ENCODE measurements at places on chromosomes 12 and 14.

DNA sequence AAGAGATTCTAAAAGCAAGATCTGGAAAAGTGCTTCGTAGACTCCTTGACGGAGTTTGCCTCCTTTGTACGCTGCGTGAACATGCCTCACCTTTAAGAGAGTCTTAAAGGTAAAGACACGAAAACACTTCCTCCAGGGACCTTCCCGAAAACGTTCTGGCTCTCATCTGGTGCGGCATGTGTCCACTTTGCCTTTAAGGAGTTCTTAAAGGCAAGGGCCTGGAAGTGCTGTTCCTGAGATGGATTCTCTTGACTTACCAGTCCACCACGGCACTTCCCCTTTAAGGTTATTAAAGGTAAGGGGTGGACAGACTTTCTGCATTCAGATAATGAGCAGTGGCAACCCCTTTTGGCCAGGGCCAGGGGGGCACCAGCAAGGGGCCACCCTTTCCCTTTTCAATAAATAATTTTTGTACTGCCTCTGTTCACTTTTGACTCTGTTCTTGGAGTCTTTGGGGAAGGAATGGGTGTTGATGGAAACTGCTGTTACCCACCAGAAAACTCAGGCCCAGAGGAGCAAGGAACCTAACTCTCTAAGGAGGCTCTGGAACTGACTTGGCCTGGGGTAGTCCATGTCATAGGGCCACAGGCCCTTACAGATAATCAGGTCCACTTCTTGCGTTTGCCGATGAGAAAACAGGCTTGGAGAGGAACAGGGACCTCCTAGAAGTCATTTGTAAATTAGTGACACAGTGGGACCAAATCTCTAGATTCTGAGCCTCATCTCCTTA, 4.4 kb downstream of the REM2 start:
- DNase-seq = no peak

DNA sequence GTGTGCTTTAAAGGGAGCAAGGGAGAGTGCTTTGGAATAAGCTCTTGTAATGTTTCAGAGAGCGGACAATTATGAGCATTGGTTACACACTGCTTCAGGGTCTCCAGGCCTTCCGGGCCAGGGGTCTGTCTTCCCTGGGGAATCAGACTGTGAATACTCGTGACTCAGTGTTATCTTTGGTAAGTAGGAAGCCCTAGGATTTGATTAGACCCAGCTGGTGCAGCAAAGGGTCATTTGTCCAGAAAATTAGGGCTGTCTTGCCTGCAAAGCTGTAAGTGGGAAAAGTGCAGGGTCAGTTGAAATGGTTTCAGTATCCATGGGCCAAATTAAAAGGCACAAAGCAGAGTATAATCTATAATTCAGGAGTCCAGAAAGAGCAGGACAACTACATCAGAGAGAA, 475.6 kb downstream of the MED13L start:
- DNase-seq = no peak

DNA sequence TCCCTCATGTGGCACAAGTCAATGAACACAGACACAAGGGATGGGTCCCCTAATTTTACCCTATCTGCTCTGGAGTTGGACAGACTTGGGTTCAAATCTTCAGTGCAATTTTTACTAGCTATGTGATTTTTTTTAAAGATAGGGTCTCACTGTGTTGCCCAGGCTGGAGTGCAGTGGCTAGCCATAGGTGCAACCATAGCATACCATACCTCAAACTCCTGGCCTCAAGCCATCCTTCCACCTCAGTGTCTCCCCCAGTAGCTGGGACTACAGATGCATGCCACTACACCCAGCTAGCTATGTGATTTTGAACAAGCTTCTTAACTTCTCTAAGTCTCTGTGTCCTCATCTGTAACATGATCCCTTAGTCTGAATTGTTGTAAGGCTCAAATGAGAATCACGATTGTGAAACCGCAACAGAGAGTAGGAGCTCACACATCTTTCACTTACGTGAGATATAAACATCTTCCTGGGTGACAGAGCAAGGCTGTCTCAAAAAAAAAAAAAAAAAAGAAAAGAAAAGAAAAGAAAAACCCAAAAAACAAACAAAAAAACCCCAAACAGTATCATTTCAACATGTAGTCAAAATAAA, 4.7 kb downstream of the CALCOCO1 start:
- no peak for DNase-seq

DNA sequence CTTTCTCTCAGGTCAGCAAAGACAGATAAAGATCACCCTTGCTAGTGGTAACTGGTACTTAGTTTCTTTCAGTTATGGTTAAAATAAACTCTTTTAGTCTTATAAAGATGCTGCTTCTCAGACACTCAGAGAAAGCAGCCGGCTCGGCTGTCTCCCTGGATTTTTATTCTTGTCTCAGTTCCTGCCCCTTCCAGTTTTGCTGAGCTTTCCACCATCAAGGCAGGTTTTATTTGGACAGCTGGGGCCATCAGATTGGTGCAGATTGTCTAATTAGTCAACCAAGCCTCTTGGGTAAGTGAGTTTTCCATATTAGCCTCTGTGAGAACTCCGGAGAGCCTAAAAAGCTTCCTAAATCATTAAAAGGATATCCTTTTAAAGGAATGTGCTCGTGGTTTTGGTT, 130.8 kb upstream of the BMP4 start:
- DNase-seq = no peak

GRCh38 chr12:58099476-58099875, 158.1 kb downstream of the ATP23 start:
- no peak for DNase-seq

GRCh38 chr14:49408187-49408933, 177.8 kb downstream of the RPS29 start:
- no peak for DNase-seq

DNA sequence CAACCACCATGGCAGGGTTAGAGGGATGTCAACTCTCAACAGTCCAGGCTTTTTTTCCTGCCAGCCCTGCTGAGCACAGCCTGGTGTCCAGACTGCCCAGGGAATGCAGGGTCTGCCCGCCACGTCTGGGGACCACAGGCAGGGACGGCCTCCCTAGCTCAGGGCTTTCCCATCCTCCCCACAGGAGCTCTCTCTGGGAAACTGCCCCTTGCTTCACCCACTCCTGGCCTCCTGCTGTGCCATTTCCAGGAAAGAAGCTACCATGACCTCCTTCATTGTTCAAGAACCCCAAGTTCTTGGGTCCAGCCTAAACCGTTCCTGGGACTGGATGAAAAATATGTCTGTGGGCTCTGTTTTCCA, 4.8 kb downstream of the SCNN1A start:
- no peak for DNase-seq

DNA sequence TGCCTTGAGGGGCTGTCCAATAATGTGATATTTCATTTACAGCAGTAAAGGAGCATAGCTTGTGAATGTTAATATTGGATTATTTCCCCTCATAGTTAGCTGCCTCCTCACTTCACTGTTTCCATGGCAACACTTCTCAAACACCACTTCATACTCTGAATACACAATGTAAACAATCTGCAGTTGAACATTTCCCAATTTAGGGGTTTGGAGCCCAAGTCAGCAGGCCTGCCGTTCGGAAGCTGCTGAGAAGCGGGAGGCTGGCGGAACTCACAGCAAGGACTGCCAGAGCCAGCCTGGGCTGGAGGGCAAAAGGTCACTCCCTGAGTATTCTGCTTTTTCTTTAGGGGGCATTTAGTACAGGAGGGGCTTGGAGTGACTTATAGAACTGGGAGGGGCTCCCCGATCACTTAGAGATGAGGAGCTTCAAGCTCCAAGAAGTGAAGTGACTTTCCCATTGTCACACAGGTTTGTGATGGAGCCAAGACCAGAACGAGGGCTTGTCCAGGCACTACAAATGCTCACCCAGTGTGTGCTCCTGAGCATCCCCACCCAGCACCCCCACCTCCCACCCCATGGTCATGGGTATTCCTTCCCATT, 12.1 kb upstream of the SLC24A4 start:
- DNase-seq = no peak

DNA sequence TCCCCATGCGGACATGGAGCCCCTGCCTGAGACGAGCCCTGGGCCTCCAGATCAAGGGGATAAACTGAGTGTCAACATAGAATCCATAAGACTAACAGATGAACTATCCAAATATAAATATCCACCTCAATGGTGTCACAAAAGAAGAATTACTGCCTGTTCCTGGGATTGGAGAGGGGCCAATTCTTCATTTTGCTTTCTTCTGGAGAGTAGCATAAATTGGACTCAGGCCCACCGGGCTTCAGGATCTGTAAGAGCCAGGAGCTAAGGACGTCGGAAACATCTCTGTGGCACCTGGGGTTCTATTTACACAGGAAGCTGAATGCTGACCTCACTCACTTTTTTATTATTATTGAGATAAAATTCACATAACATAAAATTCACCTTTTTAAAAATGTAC, 408.2 kb upstream of the CCDC196 start:
- DNase-seq = no peak

DNA sequence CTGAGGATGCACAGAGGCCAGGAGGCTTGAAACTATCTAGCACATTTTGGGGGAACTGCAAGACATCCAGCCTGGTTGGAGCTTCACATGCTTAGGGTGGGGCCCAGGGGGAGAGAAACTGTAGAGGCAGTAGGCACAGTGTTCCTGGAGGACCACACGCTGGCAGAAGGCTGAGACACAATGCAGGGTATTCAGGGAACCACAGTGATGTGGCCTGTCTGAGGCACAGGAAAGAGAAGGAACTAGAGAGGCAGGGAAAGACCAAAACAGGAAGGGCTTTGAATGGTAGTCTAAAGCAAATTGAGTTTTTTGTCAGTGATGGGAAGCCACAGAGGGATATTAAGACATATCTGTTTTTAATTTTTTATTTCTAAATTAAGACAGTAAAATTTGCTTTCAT, 100.2 kb upstream of the PRICKLE1 start:
- DNase-seq = no peak

Data from activated T-cell treated with anti-CD3 and anti-CD28 coated beads for 1 hour (primary cell).